Ureter (tissue), 1 donor: ENCODE measurements at places on chromosomes 1 and 21. TPM values are rescaled to one million over a fixed set of nuclear protein-coding genes. Genes with fewer than 3 reads are reported as not detected.

DNA sequence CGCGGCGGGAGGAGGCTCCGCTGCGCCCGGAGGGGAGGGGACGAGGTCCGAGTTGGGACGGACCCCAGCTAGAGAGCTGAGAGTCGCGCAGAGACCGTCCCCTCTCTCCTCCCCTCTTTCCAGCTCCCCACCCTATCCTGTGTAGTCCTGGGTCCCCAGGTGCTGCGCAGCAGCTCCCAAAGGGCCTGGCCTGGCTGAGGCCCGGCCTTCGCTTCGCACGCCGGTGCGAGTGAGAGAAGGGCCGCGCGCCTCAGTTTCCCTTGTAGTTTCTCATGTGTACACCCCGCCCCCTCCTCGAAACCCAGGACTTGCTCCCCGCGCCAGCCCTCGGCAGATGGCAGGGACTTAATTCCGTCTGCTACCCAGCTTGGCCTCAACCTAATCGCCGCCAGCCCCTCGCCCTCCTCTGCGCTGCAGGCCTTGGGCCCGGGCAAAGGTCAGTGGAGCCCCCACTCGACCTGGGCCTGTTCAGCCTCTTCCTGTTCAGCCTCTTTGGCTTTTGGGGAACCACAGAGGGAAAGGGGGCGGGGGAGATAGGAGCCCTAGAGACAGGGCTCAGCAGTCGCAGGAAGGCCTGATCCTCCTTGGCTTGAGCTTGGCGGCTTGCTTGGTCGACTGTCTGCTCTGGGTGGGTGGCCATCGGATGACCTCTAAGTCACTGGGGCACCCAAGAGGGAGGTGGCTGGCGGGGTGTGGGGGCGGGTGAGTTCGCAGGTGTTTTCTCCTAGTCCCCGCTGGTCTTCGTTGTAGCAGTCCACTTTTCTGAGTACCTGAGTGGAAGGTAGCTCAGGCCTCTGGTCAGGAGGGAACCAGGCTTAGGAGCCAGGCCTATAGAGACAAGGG, 1.0 kb downstream of the ZNF687 start:
- DNase-seq: no peak

DNA sequence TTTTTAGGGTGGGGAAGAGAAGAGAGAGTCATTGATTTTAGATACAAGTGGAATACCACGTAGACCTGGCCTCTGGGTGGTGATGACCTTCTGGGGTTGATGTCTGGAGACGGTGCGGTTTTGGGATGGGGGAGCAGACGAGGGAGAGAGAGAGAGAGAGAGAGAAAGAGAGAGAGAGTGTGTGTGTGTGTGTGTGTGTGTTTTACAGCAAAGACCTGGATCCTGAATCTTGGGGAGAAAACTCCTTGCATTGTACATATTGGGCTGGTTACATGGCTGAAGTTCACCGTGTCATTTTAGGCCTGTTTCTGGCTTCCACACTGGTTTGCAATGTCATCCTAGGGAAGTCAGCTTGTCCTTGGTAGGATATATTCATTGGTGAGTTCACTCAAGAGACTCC, 89.0 kb downstream of the GALNT2 start:
- no peak for DNase-seq

DNA sequence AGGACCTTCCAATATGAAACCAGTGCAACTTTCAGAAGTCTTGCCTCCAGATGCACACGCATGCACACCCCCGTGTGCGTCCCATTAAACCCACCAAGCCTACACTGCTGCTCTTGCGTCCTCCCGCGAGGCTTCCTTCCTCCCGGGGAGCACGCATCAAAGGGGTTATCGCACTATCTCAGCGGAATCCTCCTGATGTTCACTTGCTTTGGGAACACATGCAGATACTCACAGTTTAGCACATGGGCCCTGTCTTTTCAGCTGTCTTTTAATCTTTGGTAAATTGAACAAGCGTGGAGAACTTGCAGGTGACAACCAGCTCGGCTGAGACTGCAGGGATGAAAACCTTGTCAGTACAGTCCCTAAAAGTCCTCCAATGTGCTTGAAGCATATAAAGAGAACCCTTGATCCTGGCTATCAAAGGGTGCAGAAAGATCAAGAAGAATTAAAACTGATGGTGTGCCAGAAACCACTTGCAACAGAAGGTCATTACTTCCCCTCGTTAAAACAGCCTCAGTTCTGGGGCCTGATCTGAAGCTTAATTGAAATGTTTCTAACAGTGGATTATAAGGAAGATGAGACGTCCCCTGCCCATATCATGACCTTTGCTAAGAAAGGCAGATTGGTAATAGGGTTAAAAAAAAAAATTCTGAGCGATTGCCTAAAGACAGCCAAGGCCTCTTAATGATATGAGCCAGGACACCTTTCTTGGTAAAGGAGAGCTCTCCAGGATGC, 149.4 kb upstream of the LMO4 start:
- no peak for DNase-seq

DNA sequence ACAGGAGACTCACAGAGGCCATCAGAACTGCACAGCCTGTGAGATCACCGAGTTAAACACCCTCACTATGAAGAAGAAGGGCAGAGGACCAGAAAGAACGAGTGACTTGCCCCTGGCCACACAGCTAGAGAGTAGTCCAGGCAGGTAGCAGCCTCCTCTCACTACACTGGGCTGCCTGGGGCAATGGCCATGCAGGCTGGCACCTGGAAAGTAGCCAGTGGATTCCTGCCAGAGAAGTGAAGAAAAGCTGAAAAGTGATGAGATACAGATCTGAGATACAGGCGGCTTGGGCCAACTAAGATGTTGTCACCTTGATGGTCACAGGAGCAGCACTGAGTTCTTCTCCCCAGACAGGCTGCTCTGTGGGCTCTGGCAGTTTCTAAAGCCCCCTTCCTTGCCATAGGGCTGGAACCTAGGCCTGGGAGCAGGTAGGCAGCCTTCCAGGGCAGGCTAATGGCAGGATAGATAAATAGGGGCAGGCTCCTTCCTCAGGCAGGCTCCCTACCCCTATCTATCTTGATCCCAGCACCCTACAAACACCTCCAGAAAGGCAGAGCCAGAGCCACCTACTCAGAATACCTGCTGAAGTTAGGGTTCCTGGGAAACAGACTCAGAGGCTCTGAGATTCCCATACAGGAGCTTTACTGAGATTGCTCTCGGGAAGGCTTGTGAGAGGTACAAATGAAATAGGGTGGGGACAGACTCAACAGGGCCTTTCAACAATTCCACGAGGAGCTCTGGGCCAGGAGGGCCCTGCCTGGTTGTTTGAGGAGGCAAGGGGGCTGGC, 106.3 kb downstream of the BEND5 start:
- DNase-seq: no peak

The COL8A2 gene
- 8.0 TPM for total RNA-seq

The SPRR2E gene
- not detected for total RNA-seq
